ENCODE measurements at places on chromosomes 3 and 15.

DNA sequence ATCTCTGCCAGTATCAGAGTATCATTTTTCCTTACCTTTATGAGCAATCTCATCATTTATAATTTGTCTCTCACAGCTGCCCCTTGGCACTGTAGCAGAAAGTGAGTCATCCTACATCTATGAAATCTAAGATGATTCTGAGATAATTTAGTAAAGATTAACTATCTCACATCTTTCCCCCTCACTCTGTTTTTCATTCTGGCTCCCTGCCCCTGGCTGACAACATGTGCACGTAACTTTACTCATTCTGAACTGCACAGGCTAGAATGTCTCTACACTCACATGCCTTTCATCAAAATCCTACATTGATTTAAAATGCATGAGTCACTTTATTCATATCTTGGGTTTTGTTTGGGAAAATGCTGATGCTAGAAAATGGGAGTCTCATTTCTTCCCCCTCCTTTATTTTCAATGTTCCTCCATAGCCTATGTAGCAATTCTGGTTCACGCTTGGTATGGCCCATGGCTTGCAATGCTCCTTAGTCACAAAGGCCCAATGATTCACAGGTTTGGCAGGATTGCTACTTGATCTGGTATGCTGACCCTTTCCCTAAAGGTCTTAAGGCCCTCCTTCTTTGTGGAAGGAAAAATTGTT is 838.5 kb downstream of the TUSC7 start:
- no peak for DNase-seq

DNA sequence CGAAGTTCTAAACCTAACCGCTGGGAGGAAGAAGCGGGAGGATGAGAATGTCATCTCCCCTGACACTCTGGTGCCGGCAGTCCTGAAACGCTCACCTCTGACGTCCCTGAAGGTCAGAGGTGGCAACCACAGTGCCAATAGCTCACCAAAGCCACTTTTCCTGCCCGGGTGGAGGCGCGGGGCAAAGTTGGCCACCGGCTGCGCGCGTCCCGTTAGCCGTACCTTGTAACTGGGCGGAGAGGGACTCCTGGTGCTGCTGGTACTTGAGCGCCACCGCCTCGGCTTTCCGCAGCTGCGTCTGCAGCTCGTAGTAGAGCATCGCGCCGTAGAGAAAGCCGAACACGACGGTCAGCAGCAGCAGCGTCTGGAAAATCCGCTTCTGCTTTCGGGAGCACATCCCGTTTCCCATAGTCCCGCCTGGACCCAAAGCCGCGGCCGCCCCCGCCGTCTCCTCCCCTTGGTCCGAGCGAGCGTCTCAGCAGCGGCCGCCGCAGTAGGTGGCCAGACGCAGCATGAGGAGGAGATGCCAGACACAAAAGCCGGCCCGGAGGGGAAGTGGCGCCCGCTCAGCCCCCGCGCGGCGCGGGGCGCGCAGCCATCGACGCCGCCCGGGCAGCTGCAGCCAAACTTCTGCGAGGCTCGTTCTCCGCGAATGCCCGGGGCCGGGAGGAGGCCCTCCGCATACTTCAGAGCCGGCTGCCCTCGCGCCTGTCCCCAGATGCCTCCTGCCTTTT is 680 bp downstream of the GOLIM4 start:
- DNase-seq: no peak

- DNase-seq: no peak
Observed at GRCh38 chr3:185988816-185989175, 51.0 kb upstream of the TRA2B start.

- no peak for DNase-seq
Observed at GRCh38 chr3:62793946-62794345, 81.3 kb downstream of the CADPS start.

- DNase-seq: no peak
Observed at GRCh38 chr3:31476209-31476608, 56.5 kb upstream of the STT3B start.

DNA sequence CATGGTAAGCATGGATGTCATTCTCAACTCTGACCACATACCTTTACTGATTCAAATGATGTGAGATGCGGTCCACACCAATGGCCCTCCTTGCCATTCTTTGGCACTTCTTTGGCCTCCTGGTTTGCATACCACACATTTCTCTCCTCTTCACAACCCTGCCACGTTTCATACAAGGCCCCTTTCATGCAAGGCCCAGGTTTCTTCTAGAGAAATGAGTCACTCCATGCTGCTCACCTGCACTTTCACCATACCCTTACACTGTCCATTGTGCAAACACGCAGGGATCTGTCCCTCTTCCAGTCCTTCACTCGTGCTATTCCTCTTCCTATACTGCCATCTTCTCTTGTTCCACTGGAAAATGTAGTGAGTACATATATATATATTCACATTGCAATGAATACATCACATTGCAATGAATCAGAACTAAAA is 24.4 kb upstream of the SLC24A5 start:
- no peak for DNase-seq

- DNase-seq: peak; percentile 19
Observed at GRCh38 chr3:187919048-187919447, 173.8 kb upstream of the BCL6 start.

GRCh38 chr3:45153658-45154437 is 7.7 kb upstream of the CDCP1 start:
- no peak for DNase-seq

- DNase-seq: no peak
Observed at GRCh38 chr15:61227950-61228936, 859 bp downstream of the RORA start.

DNA sequence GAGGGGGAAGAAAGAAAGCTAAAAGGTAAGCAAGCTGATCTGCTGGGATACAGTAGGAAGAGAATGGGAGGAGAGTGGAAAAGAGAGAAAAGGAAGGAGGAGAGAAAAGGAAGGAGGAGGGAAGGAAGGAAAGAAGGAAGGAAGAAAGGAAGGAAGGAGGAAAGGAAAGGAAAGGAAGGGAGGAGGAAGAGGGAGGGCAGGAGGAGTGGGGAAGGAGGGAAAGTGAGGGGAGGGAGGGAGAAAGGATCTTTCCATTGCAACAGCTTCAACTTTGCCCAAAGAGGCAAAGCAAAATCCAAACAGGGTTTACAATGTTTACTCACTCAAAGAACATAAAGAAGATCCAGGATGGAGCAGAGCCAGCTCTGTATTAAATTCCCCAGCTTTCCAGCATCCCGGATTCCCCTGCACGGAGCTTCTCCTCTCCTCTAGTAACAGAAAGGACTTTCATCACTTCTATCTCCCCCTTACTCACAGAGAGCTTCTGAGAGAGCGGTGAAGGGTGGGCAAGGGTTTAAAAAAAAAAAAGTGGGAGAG is 494.2 kb upstream of the PROK2 start:
- no peak for DNase-seq

DNA sequence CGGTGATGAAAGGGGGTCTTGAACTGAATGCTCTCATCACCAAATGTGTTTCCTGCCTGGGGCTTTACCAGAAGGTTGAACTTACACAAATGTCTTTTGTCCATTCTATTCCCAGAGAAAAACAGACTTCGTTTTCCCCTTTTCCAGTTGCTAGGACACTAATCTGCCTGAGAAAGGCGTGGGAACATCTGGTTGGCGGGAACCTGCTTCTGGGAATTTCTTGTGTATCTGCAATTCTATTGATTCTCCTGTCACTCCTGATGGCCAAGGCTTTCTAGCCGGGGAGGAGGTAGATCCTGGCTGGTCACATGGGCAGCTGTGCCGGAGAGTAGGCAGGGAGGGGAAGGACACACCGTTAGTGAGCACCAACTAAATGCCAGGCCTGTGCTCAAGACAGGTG is 31.1 kb upstream of the CCDC174 start:
- no peak for DNase-seq

GRCh38 chr15:31483053-31483985 is 156.7 kb downstream of the KLF13 start:
- peak; percentile 28 for DNase-seq

GRCh38 chr3:140570602-140571001 is 107.3 kb upstream of the TRIM42 start:
- no peak for DNase-seq

DNA sequence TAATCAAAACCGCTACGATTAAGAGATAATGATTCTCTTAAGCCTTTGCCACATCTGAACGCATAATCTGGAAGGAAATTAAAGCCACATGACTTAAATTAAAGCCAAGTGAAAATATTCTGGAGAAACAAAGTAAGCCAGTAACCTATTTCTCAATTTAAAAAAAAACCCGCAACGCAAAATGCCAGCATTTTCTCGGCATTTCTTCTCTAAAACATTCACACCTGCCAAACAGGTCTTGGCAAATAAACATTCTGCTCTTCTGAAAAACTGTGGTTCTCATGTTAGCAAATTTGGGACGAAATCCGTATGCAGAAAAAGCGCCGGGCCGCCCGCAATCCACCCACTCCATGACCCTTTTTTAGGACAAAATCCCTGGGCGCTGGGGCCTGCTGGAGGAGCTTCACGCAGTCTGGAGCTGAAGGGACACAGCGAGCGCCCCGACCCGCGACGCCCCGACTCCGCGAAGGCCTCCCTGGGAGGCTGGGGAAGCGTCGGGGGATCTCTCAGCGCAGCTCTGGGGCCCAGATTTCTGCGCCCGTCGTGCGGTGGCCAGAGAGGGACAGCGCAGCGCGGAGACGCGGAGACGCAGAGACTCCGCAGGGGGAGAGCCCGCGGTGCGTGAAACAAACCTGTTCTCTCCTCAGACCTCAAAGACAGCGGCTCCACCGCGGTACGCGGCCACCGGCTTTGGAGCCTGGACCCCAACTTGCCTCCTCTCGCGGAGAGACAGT is 471 bp downstream of the NKIRAS1 start:
- DNase-seq: no peak

All from activated CD8-positive, alpha-beta memory T cell treated with anti-CD3 and anti-CD28 coated beads for 1 hour (primary cell).